ENCODE measurements at places on chromosomes 13 and 19.

DNA sequence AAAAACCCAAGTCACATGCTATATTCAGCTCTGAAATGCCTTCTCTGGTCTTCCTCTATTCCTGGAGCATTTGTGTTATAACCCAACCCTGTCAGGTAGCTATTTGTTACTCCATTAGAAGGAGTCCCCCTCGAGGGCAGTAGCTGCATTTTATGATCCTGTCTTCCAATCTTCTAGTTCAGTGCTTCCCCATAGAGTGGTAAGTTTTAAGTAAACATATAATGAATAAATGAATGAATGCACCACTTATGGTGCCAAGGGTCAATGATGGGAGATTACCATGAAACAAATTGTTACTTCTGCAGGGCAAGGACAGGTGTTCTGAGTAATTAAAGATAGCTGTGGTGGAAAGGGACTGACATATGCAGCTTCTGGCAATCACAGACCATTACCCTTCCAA is 4.0 kb downstream of the RASL11A start:
- no peak for DNase-seq

DNA sequence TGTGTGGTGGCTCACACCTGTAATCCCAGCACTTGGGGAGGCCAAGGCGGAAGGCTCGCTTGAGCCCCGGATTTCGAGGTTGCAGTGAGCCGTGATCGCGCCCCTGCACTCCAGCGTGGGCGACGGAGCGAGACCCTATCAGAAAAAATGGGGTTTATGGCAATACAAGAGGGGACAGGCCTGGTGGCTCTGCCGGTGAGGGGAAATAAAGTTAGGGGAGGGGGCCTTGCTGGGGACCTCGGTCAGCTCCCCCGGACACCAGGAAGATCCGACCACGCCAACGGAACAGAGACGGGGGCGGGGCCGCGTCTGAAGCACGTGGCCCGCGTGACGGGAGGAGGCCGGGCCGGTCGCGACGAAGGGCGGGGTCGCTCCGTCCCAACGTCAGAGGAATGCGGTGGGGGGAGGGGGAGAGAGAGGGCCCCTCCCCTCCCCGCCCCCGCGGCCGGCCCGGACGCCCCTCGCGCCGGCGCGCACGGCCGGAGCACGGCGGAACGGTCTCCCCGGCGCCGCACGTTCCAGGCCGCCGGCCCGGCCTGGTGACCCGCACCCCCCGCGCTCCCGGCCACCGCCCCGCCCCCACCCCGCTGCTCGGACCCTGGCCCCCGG is 1.9 kb upstream of the HNRNPL start:
- peak; percentile 94 for DNase-seq

DNA sequence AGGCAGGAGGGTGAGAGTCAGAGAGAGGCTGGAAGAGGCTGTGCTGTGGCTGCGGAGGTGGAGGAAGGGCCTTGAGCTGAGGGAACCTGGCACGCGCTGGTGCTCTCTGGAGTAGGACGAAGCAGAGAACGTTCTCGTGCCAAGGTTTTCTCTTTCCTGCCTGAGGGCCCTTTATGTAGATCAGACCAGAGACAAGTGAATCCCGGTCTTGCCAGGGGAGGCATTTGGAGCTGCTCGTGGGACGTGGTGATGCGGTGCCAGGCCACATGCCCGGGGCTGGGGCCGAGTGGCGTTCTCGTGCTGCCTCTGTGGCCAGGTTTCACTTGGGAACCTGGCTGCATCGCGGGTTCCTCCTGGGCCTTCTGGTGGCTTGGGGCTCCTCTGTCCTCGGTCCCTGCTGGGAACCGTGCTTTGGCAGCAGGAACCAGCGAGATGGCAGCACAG is 54.2 kb downstream of the KDM4B start:
- DNase-seq, result no peak

DNA sequence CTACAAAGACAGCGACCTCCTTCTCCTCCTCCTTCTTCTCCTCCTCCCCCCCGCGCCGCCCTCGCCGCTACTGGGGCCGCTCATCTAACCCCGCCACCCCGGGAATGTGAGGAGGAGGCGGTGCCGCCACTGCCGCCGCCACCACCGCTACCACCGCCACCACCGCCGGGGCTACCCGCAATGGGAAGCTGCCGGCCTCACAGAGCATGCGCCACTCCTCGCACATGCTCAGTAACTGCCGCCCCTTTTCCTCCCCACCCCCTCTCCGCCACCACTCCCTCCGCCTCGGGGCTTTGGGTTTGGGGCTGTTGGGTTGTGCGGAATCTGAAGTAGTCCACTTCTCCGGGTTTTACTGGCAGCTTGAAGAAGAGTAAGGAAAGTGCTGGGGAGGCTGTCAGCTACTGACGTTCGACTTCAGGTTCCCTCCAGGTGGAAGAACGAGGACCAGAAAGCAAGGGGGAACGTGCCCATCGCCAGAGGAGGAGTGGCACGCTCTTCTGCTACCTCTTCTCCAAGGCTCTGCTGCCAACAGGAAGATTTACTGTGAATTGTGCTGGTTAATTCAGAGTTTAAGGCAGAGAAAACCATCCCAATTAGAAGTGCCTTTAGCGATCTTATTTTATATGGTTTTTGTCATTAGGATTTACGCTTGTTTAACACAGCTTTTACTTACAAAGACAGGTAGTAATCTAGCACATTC is at the start of gene MYCBP2:
Gene MYCBP2, minus strand, starts transcription at position 190 of the 700 bp plus-strand sequence. CDS start 319 bp downstream, outside the sequence.
- peak; percentile 75 for DNase-seq

GRCh38 chr19:47854459-47854858 is 4.6 kb upstream of the TPRX2 start:
- DNase-seq, result no peak

- no peak for DNase-seq
Observed at GRCh38 chr19:6261883-6262282, 17.9 kb downstream of the MLLT1 start.

- DNase-seq, result no peak
Observed at GRCh38 chr19:44282846-44283245, 22.0 kb downstream of the ZNF235 start.

DNA sequence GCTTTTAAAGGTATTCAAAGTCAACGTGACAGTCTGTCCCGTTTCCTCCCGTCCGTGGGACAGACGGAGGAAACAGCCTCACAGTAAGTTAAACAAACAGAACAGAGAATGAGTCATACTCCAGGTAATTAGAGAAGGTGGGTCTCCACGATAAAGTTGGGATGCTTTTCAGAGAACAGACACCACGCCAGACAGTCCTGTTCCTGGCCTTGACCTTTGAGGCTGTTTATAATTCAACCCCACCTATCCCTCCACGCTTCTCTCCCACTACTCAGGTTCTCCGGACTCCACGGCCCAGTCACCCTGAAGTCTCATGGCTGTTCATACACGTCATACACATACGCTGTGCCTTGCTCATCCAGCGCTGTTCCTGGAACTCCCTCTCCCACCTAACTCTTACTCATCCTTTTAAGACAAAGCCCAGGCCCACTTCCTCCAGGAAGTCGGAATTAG is 42.5 kb downstream of the ARHGEF18 start:
- peak; percentile 88 for DNase-seq

- no peak for DNase-seq
Observed at GRCh38 chr13:62418376-62418775, 1002.7 kb upstream of the PCDH20 start.

GRCh38 chr13:111066544-111066943 is 48.6 kb upstream of the ARHGEF7 start:
- DNase-seq, result no peak

DNA sequence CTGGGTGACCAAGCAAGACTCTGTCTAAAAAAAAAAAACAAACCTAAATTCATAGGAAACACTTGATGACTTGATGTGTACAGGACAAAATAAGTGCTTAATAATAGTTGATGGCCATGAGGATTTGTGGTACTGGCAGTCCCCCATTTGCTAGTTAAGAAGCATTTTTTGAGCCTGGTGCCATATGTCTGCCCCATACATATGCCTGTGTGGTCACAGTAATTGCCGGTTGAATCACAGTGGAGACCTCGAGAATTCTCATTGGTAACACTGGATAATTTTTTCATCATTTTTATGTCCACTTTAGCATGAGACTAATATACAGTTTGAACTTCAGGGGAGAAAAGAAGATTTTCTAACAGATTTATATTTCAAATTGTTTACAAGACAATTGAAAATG is 79.2 kb downstream of the LRCH1 start:
- DNase-seq, result no peak

GRCh38 chr13:76684336-76684735 is 201.9 kb downstream of the KCTD12 start:
- no peak for DNase-seq

DNA sequence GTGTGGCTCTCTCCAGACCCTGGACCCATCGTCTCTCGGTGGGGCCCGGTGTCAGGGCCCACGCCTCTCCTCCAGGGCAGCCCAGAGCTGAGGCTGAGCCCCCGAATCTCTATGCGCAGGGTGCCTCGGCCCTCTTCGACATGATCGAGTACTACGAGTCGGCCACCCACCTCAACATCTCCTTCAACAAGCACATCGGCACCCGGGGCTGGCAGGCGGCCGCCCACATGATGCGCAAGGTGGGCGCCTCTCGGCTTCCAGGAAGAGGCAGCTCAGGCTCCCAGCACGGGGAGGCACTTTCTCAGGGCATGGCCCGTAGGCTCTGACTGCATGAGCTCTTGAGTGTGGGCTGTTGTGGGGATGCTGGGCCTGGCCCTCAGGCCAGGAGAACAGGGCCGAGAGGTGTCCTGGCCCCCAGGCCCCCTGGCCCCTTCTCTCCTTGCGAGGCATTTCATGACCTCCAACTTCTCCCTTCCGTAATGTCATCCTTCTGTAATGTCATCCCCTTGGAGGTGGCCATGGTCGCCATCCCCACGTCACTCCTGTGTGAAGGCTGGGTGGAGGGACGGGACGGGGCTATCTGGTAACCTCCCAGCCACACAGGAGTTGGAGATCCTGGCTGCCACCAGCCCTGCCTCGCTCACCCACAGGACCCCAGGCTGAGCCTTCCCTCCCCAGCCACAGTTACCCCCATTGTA is 19.4 kb downstream of the NKPD1 start:
- DNase-seq, result no peak

- DNase-seq, result no peak
Observed at GRCh38 chr19:37218592-37218935, 550 bp downstream of the ZNF383 start.

DNA sequence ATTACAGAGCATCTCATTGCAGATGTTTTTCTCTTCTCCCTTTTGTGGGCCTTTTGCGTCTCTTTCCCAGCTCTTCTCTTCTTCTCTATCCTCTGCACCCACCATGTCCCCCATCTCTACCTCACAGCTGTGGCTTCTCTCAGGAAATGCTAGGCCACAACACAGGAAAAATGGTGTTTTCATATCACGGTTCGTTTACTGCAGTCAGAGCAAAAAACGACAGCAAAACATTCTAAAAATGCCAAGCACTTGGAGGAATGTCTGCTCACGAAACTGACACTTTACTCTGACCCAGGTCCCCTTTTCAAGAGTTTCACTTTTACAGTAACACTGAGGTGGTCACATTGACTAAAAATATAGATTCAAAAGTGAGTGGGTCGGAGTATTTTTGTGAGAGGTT is 152.2 kb downstream of the DCT start:
- DNase-seq, result no peak

DNA sequence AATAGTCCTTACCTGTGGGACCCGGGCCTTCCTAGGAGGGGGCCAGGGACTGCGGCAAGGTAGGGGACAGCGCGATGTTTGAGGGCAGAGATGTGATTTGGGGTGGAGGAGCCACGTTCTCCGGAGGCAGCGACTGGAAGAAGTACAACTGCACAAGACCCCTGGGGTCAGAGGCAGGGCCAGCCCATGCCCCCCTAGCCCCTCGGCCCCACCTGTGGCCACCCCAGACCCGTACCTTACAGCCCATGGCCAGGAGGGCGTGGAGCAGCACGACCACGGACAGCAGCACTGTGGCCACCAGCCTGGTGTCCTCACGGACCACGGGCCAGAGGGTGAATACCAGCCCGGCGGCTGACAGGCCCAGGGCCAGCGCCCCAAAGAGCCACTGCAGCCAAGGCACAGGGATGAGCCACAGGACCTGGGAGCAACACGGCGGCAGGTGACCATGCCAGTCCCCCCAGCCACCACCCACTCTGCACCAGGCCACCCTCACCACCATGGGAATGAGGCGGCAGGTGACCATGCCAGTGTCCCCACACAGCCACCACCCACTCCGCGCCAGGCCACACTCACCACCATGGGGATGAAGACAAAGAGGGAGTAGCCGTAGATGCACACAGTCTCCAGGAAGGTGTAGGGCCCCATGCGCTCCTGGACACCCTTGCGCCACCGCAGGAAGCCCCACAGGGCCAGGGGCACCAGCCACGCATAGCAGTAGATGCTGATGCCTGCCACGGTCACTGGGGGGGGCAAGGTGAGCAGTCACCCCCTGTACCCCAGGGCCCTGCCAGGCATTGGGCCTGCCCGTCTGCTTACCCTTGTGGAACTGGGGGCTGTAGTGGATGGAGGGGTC is 5.0 kb downstream of the YIPF2 start:
- no peak for DNase-seq

DNA sequence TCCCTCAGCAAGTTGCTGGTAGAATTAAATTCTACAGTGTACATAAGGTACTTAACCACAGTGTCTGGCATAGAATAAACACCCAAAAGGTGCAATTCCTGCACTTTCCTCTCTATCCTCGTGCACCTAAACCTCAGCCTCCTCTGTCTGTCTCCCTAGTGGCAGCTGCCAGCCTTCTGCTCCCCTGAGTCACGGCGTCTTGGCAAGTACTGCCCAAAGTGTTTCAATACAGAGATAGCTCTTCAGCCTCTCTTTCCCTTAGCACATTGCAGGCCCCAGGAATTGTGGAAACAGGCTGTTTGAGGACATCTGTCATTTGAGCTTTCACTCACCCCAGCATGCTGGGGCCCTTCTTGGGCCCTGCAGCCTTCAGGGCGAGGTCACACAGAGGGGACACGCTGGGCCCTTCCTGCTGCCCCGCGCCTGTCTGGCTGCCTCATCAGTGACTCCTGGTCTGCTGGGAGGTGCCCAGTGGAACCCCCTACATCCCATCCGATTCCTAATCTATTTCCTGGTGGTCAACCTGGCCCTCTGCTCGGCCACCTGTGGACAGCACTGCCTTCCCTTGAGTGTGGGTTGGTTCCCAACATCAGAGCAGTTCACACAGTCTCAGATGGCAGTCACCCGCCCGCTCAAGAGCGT is 19.3 kb downstream of the COL4A2 start:
- no peak for DNase-seq

GRCh38 chr13:33312861-33313212 is 27.3 kb upstream of the STARD13 start:
- DNase-seq, result no peak

DNA sequence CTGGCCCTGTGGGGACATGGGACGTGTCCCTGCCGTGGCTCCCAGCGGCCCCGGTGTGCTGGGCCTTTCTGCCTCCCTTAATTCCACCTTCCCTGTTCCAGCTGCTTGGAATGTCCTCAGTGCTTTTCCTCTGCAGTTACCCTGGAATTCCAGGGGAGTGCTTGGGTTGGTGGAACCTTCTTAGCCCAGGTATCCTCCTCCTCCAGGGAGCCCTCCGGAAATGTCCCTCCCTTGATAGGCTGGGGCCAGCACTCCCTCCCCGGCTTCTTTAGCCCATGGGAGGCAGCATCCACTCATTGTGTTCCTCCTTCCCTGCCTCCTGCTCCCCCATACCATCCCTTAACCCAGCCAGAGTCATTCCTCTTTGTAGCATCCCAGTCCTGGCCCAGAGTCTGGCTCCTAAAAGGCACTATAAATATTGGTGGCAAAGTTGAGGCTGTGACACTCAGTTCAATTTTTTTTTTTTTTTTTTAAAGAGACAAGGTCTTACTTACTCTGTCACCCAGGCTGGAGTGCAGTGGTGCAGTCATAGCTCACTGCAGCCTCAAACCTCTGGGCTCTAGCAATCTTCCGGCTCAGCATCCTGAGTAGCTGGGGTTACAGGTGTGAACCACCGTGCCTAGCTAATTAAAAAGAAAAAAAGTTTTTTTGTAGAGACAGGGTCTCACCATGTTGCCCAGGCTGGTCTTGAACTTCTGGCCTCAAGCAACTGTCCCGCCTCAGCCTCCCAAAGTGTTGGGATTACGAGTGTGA is 13.7 kb upstream of the SLC7A10 start:
- DNase-seq, result no peak

All from Panc1 (cell line).